ENCODE measurements at places on chromosomes 5 and 9. TPM values are rescaled to one million over a fixed set of nuclear protein-coding genes. Genes with fewer than 3 reads are reported as not detected.

GRCh38 chr5:104018299-104018698 lies 455.7 kb upstream of the NUDT12 start:
- no peak for DNase-seq

DNA sequence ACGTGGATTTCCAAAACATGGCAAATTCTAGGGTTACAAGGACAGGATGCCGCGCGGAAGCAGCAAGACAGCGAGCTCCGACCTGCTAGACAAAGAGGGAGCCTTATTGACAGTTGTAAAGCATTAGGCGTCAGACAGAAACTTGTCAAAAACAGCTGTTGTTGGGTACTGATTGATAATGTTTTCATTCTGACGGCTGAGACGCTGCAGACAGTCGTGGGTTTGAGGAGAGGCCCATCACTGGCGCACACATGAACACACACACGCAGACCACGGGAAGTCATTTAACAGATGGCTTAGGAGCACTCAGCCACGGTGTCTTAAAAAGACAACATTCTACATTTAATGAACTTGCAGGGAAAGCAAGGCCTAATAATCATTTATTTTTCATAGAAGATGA lies 324.0 kb downstream of the NDUFS4 start:
- no peak for DNase-seq

MRPS2 gene
- 17.8 TPM for total RNA-seq

SLCO6A1 gene
- under 0.01 TPM for total RNA-seq
